ENCODE measurements at places on chromosomes 6 and 20.

DNA sequence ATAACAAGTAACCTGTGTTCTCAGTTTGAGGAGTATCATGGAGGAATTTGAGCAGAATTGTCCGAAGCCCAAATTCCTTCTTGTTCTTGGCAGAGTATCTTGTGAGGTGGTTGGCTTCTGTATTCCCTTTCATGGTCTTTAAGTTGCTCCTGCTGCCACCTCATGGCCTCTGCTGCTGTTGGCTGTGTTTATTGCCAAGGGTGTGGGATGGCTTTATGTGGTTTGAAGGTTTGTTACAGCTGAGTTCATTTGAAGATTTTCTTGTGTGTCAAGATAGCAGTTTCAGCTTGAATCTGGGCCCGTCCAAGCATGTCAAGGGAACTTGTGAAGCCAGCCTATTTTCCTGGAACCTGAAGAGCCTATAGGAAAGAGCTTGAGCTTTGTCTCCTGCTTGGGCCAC, 20.2 kb upstream of the TTK start:
- no peak for DNase-seq

DNA sequence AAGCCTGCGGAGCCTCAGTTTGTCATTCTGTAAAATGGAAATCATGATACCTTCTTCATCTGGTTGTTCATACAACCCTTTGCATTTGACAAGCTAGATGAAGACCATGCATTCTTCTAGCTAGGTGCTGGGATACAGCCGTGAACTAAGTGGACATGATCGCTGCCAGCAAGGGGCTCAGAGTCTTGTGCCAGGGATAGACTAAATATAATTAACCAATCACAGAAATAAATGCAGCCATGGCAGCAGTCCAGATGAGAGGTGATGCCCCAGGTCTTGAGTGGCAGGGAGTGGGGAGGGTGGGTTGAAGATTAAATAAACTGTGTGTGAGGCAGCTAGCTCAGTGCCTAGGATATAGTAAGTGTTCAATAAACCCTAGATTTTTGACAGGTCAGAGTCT, 19.3 kb downstream of the JPH2 start:
- no peak for DNase-seq

DNA sequence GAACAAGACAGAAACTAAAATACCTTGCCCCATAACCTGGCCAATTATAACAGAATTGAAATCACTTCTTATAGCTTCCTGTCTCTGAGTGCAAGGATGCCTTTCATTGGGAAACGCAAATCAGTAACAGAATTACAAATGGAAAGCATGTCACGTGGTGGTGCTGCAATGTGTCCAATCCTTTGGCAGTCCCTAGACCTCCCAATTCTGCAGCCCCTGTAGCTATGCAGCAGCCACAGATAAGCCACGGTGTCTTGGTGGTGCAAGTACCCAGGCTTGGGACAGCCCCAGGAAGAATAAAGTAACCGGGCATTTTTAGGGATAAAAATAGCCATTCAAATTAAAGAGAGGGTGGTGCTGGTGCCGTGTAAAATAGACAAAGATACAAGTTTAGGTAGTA, 134.6 kb upstream of the CCN2 start:
- DNase-seq = no peak

GRCh38 chr6:112603726-112604125, 256.6 kb downstream of the RFPL4B start:
- no peak for DNase-seq

GRCh38 chr20:9573335-9574151, 59.2 kb downstream of the LAMP5 start:
- DNase-seq = no peak

DNA sequence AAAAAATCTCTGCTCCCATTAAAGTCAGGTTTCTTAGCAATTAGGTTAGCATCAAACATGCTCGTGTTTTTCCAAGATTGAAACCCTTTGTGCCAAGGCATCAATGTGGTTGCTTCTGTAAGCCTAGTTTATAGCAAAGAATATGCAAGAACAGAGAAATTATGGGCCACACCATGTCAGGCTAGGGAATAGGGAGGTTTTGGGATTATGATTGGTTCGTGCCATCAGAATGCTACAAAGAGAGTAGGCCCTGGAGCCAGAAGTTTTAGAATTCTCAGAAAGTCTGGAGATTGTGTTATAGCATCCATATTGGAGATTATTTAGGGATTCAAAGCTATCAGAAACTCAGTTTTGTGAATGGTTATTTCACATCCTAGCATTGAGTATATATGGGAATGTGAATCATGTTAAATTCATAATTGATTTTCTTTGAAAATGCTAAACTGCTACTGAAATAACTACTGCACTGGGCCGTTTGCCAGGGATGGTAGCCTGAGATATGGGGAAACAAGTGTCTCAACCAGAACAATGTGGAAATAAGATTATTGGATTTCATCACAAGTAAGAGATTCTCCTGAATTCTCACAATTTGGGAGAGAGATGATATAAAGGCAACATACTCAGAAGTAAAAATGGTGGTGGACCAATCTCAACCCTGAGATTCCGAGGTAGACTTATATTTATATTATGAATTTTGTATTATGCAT, 45.3 kb downstream of the ZNF292 start:
- DNase-seq = no peak

- DNase-seq = no peak
Observed at GRCh38 chr6:17318435-17319165, 37.4 kb downstream of the RBM24 start.

DNA sequence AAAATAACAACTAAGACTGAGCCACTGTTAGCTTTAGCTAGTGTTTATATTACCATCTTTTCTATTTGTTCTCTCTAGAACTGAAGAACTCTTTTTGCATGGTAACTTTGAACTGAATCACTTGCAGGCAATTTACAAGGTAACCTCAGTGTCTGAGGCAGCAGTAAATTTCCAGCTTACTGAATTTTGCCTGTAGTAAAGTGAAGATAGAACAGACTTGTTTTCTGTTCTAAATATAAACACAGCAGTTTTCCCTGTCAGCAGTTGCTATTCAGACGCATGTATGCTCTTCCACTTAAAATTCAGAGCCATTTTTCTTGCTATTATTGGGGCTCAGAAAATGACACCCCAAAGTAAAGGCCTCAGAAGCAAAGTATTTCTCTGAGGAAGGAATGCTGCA, 974.0 kb upstream of the GJE1 start:
- no peak for DNase-seq

DNA sequence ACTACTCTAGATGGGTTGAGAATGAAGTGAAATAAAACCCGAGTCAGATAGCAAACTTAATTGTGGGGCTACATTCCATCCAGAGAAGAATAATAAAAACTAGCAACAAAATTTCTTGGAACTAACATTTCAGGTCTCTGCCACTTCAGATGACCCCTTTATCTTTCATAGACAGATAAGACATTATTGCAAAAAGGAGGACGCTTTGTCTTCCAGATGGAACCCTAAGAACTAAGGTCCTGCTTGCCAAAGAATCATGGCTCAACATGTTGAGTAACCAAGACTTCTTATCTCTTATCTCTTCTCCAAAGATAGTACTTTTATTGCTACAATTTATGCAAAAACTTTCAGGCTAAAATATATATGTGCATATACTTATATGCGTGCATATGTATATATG, 221.1 kb upstream of the PREP start:
- no peak for DNase-seq

GRCh38 chr6:14690120-14691056, 555.5 kb upstream of the JARID2 start:
- DNase-seq = no peak

- no peak for DNase-seq
Observed at GRCh38 chr20:1856424-1856823, 38.8 kb upstream of the SIRPA start.

GRCh38 chr6:127458817-127459216, 372 bp downstream of the KIAA0408 start:
- DNase-seq = no peak

GRCh38 chr6:56444855-56445254, 197.5 kb upstream of the COL21A1 start:
- no peak for DNase-seq

DNA sequence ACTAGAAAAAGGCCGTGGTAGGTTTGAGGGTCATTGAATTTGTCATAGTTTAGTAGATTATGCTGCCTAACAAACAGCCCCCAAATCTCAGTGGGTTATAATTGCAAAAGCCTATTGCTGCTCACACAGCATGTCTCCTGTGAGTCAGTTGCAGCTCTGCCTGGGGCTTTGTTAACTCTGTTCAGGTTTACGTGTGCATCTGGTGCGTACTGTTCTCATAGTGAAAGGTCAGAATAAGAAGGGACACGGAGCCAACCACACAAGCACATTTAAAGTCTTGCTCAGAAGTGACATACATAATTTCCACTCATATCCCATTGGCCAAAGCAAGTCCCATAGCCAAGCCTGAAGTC, 48.1 kb upstream of the BMP2 start:
- DNase-seq = no peak

- no peak for DNase-seq
Observed at GRCh38 chr6:132713352-132714134, at the start of gene VNN1. VNN1 (minus strand) TSS chr6:132714055; CDS start chr6:132714035, 20 bp downstream.

DNA sequence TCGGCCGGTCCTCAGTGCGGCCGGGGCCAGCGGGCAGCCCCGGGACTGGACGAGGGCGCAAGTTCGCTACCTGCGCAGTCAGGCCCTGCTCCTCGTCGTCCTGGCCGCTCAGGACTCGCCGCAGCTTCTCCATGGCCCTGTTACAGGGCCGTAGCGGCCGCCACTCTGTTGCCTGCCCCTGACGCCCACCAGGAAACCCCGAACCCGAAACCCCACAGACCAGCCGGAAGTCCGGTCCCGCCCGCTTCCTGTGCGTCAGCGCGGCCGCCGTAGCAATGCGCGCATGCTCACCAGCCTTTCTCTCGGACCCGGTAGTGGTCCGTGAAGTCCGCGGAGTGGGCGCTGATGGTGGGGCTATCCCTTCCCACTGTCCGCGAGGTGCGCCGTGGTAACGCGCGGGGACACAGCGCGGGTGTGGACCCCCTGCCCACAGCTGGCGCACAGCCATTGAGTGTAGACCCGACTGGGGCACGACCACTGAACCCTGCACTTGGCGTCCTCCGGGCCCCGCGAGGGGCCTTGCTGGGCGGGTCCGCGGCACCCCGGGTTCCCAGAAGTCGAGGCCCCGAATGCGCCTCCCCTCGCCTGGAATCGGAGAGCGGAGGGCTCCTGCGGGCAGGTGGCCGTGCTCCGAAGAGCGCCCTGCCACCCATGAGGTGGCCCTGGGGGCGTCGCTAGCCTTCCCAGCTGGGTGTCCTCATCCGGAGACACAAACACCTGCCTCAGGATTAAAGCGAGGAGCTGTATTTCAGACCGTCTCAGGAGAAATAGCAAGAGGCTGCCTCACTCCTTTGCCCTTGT, at the start of gene SFT2D1:
Gene SFT2D1, minus strand, starts transcription at position 197 of the 801 bp plus-strand sequence. Its CDS starts 64 bp downstream, at position 133.
- DNase-seq = peak; percentile 70

- no peak for DNase-seq
Observed at GRCh38 chr6:115901896-115902295, 158.8 kb downstream of the FRK start.

GRCh38 chr20:53071833-53072232, 99.7 kb downstream of the TSHZ2 start:
- no peak for DNase-seq

DNA sequence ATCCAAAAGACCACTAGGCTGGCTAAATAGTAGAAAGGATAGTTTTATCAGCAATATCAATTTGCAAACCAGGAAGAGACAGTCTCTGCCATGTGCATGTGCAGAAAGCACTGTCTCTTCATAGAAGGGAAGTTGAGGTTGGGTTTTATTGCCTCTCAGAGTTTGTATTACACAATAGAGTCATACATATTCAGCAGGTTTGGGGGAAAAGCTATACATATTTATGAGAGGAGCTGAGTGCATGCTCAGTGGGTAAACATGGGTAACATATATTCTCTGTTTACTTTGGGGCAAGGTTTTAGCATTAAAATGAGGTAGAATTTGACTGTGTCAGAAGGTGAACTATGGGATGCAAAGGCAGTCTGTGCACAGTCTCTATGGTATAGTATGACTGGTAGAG, 14.9 kb downstream of the TMEM170B start:
- DNase-seq = no peak

DNA sequence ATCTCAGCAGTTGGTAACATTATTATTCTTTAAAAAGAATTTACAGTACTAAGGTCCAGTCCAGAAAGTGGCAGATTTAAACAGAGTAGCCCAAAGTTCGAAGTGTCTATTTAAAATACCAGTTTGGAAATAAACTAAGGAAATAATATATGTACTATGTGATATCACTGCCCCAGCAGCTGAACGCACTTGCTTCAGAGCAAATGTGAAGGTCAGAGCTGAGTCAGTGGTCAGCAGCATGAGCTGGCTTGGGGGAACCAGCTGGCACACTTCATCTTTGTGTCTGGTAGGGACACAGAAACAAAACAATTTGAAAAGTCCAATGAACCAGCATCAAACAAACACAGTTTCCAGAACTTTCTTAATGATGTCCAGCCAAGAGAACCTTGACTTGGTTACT, 15.4 kb downstream of the TMEM14B start:
- no peak for DNase-seq
